ACHN (cell line): ENCODE measurements at places on chromosomes 7 and 10.

DNA sequence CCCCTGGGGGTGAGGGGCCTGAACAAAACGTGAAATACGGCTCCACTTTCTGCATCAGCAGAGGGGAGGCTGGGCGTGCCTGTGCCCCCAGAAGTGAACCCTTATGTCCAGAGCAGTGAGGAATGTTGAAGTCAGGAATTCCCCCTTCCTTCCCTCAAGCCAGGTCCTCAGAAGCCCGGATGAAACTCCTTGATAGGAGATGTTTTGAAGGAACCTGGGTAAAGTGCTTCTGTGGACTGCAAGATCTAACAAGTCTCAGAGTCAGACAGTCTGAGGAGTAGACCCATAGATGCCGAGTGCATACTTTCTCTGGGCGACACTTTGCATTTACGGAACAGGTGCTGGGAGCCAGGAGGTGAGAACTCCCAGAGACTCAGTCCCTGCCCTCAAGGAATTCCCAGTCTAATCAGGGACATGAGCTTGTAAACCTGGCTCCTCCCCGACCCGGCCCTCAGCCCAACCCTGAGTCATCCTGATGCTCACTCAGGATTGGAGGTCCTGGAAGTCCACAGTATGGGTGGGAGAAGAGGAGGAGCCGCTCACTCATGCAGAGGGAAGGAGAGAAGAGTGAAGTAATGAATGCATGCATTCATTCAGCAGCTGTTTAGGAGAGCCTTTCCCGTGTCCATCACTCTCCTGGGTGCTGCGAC lies 179.5 kb upstream of the ITGB1 start:
- no peak for DNase-seq

DNA sequence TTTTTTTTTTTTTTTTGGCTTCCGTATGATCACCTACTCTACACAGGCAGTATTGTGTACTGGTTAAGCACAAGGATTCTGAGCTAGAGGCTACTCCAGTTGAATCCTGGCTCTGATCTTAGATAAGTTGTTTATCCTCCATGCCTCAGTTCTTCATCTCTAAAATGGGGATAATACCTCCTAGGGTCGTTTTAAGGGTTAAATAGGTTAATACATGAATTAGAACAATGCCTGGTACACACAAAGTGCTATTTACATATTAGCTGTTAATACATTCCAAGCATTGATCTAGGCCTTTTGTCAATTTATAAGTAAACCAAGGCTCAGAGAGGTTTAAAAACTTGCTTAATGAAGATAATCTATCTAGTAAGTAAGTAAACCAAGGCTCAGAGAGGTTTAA lies 59.0 kb downstream of the ST7 start:
- DNase-seq, result no peak

GRCh38 chr7:44559485-44559884 lies 14.2 kb downstream of the DDX56 start:
- no peak for DNase-seq

GRCh38 chr7:14892961-14893360 lies 9.6 kb downstream of the DGKB start:
- no peak for DNase-seq

DNA sequence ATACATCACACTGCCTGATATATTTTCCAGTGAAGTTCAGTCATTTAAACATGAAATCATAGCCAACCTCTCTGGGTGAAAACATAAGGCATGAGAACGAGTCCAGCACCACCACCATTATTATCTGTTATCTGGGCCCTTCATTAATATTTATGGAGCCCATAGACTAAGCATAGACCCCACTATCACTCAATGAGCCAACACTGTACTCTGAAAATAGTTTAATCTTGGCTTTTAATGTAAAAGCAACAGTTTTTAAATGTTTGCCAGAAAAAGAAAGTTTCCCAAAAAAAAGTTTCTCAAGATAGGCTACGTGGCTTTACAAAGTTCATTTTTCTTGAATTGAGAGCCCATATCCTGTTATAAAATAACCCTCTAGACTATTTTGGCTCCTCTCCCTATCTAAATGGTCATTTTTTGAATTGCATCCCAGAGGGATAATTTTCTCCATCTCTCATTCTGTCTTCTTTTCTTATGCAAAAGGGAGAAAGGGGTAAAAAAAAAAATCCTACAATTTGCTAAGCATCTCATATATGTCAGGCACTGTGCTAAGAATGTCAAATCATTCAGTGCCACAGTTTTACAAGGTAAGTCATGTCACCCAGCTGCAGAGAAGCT lies 66.1 kb downstream of the FZD1 start:
- no peak for DNase-seq

- no peak for DNase-seq
These were observed 301.4 kb downstream of the ABCA13 start for GRCh38 chr7:48472640-48473039.

- peak; percentile 39 for DNase-seq
These were observed 1.2 kb downstream of the GFRA1 start for GRCh38 chr10:116271593-116272439.

GRCh38 chr7:148912758-148913541 lies 28.9 kb upstream of the EZH2 start:
- DNase-seq, result no peak

- DNase-seq, result no peak
These were observed 237.7 kb downstream of the ETV1 start for GRCh38 chr7:13751766-13752165.

DNA sequence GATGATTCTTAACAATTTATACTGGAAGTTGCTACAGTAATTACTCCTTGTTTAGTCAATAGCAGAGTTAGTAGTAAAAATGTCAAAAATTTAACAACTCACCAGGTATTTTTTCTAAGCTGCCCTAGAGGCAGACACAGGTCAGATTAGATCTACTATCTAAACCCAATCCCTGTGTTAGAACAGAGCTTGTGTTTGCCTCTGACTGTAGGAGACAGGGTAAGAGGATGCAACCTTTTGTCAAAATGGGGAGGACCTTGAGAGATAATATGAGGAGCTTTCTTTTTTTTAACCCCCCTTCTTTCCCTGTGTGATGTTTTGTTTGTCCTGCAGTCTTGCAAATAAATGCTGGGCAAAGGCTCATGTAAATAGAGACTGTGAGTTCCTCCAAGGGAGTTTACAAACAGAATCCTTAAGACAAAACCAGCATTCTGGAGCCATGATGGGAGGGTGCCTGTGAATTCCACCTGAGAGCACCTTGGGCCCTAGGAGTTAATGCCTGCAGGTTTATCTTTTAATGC lies 353.1 kb downstream of the GATA3 start:
- DNase-seq, result no peak

- no peak for DNase-seq
These were observed 94.6 kb upstream of the FAM180A start for GRCh38 chr7:135843214-135843613.

- DNase-seq, result no peak
These were observed 146.4 kb upstream of the LYZL2 start for GRCh38 chr10:30775779-30776591.

DNA sequence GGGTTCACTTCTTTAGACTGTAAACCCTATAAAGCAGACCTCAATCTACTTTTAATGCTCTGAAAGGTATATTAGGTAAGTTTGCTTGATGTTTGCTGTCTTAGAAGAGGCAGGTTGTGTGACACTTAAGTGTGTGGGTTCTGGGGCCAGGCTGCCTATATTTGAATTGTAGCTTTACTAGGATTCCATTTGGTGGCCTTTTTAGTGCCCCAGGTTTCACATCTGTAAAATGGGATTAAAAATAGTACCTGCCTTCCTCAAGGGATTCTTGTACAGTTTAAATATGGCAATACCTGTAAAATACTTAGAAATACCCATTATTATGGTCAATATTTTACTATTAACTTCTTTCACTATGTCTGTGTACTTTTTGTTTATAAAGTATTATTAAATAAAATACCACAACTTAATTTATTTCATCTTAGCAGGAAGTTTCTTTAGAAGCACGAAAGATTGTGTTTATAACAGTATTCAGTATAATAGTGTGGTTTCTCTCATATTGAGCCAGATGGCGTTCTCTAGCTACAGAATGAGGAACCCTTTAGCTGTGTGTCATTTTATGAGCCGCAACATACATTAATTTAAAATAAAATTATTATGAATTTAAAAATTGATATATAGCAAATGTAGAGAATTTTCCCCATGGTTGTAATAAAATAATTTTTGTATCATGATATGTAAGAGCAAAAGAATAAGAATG lies 94.2 kb downstream of the CDK14 start:
- DNase-seq, result no peak

DNA sequence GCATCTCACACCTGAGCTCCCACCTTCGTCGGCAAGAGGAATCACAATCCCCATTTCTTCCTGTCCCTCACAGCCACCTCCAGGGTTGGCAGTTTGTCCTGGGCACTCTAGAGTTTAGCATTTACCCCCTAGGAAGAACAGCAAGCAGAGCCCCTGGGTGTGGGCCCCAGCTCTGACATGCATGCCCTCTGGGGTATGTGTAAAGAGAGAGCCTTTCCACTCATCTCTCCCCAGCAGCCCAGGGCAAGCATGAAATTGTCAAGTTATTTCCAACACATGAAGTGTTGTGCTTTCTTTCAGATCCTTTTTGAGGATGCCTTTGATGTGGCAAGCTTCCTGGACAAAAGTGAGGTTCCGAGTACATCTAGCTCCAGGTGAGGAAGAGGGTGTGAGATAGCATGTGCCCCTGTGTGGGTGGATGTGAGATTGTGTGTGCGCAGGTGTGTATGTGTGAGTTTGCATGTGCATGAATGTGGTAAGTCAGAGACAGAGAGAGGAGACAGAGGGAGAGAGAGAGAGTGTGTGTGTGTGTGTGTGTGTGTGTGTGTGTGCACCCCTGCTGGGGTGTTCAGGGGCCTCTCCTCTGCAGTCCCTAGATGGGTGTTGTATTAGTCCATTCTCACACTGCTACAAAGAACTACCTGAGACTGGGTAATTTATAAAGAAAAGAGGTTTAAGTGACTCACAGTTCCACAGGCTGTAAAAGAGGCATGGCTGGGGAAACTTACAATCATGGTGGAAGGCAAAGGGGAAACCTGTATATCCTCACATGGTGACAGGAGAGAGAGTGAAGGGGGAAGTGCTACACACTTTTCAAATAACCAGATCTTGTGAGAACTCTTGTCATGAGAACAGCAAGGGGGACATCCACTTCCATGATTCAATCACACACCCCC lies 18.1 kb downstream of the STRA8 start:
- no peak for DNase-seq

DNA sequence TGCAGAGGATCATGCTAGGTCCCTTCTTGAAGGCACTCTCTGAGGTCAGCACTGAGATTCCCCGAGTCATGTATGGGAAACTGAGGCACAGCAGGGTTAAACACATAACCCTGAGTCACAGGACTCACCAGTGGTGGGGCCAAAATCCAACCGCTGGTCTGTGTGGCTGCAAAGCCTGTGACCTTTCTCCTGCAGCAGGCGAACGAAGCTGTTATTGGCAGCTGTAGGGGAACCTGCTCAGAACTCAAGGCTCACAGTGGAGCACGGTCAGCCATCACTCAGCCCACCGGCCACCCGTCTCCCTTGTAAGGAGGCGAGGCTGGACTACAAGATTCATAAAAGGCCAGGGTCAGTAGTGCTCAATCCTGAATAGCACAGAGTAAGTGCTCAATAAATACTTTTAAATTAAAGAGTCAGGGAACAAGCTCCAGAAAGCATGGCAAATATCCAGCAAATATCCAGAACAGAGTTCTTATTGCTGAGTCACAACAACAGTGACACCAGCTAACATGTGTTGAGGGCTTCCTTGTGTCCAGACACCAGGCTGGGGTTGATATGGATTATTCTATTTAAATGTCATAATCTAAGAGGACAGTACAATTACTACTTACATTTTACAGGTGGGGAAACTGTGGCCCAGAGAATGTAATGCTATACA lies 34.9 kb downstream of the CHST15 start:
- no peak for DNase-seq

GRCh38 chr7:43516581-43517342 lies 66.1 kb upstream of the STK17A start:
- DNase-seq, result no peak

DNA sequence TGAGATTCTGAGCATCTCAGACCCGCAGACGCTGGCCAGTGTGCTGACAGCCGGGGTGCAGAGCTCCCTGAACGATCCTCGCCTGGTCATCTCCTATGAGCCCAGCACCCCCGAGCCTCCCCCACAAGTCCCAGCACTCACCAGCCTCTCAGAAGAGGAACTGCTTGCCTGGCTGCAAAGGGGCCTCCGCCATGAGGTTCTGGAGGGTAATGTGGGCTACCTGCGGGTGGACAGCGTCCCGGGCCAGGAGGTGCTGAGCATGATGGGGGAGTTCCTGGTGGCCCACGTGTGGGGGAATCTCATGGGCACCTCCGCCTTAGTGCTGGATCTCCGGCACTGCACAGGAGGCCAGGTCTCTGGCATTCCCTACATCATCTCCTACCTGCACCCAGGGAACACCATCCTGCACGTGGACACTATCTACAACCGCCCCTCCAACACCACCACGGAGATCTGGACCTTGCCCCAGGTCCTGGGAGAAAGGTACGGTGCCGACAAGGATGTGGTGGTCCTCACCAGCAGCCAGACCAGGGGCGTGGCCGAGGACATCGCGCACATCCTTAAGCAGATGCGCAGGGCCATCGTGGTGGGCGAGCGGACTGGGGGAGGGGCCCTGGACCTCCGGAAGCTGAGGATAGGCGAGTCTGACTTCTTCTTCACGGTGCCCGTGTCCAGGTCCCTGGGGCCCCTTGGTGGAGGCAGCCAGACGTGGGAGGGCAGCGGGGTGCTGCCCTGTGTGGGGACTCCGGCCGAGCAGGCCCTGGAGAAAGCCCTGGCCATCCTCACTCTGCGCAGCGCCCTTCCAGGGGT lies 703 bp downstream of the RBP3 start:
- no peak for DNase-seq

DNA sequence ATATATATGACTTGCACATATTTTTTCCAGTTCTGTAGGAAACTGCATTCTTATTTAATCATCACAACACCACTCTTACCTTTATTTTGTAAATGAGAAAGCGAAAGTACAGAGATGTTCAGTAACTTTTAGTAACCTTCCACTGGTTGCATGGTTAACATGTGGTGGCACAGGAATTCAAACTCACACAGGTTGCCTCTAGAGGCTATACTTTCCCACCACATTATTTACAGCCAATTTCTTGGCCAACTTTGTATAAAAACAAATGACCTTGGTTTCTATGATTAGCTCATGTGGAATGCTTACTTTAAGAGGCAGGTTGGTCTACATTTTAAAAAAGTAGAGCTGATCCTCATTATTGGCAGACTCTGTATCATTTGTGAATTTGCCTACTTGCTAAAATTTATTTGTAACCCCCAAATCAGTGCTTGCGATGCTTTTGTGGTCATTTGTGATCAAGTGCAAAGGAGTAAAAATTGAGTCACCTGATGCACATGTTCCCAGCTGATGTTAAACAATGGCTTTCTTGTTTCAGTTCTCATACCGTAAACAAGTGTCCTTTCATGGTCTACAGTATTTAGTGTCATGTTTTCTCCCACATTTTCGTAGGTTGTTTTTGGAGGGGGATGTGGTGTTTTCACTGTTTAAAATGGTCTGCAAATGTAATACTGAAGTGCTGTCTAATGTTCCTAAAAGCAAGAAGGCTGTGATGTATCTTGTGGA lies 14.8 kb downstream of the BBS9 start:
- DNase-seq, result no peak

DNA sequence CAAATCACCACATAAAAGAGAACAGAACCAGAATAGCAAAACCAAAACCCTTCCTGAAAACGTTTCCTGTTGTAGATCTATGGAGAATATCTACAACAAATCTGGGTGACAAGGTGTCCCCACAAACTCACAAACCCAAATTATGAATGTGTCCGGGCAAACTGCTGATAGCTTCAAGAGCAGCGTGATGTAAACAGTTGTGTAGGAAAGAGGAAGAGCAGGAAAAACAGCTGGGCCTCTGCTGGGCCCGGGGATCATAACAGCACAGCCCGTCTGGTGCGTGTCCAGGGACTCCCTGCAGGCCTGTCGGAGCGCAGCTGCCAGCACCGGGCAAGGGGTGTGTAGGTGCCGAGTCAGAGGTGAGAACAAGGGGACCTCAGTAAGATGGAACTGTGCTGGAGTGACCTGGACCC lies 53.7 kb downstream of the KCNH2 start:
- DNase-seq, result no peak
